Right atrium auricular region (tissue), 2 donors: ENCODE measurements at places on chromosomes 2 and 18.

- H3K27me3 ChIP-seq: no peaks in the 10 kb centered on the region
- no peak overlapping the region for H3K4me3 ChIP-seq
- H3K4me1 ChIP-seq: no peaks in the 10 kb centered on the region
- no peaks in the 10 kb centered on the region for H3K36me3 ChIP-seq
- no peak overlapping the region for H3K27ac ChIP-seq
These were observed 178.7 kb downstream of the PDE11A start for GRCh38 chr2:177893880-177894279.

DNA sequence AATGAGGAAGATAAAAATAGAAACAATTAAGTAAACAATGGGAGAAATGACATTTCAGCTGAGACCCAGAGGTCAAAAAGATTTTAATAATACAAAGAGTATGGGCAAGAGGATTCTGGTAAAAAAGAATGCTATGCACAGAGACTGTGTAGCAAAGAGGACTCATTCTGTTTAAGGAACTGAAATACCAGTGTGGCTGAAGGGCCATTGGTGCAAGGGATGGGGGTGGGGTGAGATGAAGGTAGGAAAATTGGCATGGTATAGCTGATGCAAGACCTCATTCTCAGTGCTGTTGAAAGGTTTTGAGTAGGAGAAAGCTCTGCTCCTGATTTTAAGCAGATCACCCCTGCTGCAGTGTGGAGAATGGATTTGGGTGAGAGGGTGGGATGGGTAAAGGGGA, 10.8 kb downstream of the GALNT1 start:
- DNase-seq: no peak
- H3K4me3 ChIP-seq: no peak overlapping the region
- no peaks in the 10 kb centered on the region for H3K4me1 ChIP-seq
- H3K36me3 ChIP-seq: no peaks in the 10 kb centered on the region
- H3K27ac ChIP-seq: no peak overlapping the region

- no peaks in the 10 kb centered on the region for H3K36me3 ChIP-seq
- no peaks in the 10 kb centered on the region for H3K4me1 ChIP-seq
These were observed 396.1 kb downstream of the NRXN1 start for GRCh38 chr2:50635824-50636223.

DNA sequence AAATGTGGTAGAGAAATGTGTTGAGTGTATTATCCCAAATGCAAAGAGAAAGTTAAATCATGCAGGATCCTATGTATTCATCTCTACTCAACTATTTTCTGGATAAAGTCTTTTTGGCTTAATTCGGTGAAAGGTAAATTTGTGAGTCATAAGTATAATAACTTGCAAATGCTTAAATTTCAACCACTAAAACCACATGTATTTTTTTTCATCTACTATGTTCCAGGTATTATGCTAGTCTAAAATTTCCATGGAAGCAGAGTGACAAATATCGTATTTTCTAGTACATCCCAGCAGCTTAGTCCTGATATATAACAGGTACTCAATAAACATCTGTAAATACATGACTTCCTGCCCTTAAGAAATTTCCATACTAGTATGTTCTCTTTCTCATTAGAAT, 6.2 kb downstream of the ALS2 start:
- H3K4me1 ChIP-seq: no peaks in the 10 kb centered on the region
- no peak overlapping the region for H3K4me3 ChIP-seq
- no peak for DNase-seq
- H3K27me3 ChIP-seq: no peaks in the 10 kb centered on the region
- H3K27ac ChIP-seq: no peak overlapping the region

DNA sequence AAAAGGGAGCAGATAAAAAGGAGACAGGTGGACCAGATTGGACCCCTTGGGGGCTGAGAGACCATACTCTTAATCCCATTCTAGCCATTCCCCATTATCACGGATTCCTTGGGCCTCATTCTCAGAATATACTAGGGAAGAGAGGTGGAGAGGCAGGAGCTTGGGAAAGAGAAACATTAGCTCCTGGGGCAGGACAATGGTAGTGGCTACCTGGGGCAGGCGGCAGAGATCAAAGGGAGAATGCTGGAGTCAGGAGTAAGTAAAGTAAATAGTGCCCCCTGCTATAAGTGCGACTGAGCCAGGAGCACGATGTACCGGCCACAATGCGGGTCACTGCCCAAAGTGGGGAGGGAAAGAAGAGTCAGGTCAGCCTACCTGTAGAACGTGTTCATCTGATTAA, 20.4 kb upstream of the IHH start:
- H3K4me1 ChIP-seq: no peaks in the 10 kb centered on the region
- DNase-seq: no peak
- peaks cover 19% of the 10 kb centered on the region for H3K36me3 ChIP-seq

- no peaks in the 10 kb centered on the region for H3K36me3 ChIP-seq
- H3K27me3 ChIP-seq: no peaks in the 10 kb centered on the region
- no peak overlapping the region for H3K4me3 ChIP-seq
- peak; percentile 43 for DNase-seq
- H3K27ac ChIP-seq: no peak overlapping the region
- no peaks in the 10 kb centered on the region for H3K4me1 ChIP-seq
These were observed 98.7 kb downstream of the TWIST2 start for GRCh38 chr2:238946318-238947242.

GRCh38 chr2:99656994-99657393, 167.2 kb upstream of the REV1 start:
- peak overlapping the region; percentile 35 for H3K27ac ChIP-seq
- H3K4me1 ChIP-seq: no peaks in the 10 kb centered on the region
- H3K36me3 ChIP-seq: no peaks in the 10 kb centered on the region
- no peak for DNase-seq

DNA sequence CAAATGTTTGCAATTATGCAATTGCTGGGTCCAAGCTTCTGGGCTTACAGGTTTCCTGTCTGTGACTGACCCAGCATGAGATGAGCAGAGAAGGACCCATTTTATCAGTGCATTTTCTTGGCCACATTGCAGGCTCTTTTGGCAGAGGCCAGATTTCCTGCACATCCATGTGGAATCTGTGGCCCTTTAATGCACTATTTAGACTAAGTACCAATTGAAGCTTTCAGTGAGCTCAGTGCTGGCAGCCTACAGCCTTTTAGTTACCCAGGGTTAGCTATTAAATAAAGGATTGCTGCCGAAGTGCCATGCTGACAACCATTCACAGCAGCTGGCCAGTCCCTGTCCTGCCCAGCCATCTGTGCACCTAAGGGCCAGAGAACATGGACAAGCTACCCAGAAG, 165.0 kb downstream of the ANKRD30B start:
- no peaks in the 10 kb centered on the region for H3K4me1 ChIP-seq
- no peak overlapping the region for H3K4me3 ChIP-seq
- no peaks in the 10 kb centered on the region for H3K27me3 ChIP-seq
- H3K36me3 ChIP-seq: no peaks in the 10 kb centered on the region
- no peak overlapping the region for H3K27ac ChIP-seq

GRCh38 chr18:77528872-77529271, 279.2 kb downstream of the GALR1 start:
- no peaks in the 10 kb centered on the region for H3K4me1 ChIP-seq
- H3K4me3 ChIP-seq: no peak overlapping the region
- no peak overlapping the region for H3K27ac ChIP-seq
- DNase-seq: no peak
- H3K27me3 ChIP-seq: no peaks in the 10 kb centered on the region
- H3K36me3 ChIP-seq: no peaks in the 10 kb centered on the region

DNA sequence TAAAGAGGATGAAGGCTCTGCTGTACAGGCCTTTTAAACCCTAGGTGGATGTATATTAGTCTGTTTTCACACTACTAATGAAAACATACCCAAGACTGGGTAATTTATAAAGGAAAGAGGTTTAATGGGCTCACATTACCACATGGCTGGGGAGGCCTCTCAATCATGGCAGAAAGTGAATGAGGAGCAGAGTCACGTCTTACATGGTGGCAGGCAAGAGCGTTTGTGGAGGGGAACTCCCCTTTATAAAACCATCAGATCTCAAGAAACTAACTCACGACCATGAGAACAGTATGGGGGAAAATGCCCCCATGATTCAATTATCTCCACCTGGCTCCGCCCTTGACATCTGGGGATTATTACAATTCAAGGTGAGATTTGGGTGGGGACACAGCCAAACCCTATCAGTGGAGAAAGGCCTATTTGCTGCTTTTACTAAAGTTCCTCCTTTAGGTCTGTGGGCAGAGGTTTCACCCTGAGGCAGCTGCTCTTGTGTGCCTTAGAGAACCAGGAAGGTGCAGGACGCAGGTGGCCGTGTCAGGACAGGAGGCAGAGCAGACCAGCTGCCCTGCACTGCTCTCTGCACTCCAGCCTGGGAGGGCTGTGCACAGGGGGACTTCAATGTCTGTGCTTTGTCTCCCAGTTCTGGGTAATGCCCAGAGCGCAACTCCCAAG, 178.8 kb upstream of the HDAC4 start:
- DNase-seq: no peak
- no peak overlapping the region for H3K27ac ChIP-seq
- H3K36me3 ChIP-seq: no peaks in the 10 kb centered on the region

DNA sequence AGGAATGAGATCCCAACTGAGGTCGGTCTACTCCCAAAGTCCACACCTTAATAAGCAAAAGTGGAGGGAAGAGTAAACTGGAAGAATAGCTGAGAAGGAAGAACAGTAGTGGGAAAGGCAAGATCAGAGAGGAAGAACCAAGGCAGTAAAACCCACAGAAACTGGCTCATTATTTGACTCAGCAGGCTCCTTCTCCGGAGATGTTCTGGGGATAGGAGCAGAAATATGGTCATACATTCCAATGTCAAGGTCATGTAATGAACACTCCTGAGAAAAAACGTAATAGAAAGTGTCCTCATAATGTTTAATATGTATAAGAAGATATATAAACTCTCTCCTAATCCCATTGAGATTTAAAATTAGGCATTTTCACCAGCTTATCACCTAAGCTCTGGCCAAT, 39.5 kb downstream of the STK39 start:
- no peak for DNase-seq
- no peaks in the 10 kb centered on the region for H3K36me3 ChIP-seq
- H3K27me3 ChIP-seq: no peaks in the 10 kb centered on the region
- no peak overlapping the region for H3K4me3 ChIP-seq

- no peak overlapping the region for H3K27ac ChIP-seq
- H3K36me3 ChIP-seq: no peaks in the 10 kb centered on the region
- no peak overlapping the region for H3K4me3 ChIP-seq
- DNase-seq: peak; percentile 9
- no peaks in the 10 kb centered on the region for H3K27me3 ChIP-seq
These were observed 140.4 kb downstream of the SMAD2 start for GRCh38 chr18:47790036-47790435.
